MCF 10A (cell line): ENCODE measurements at places on chromosomes 3 and 15. TPM values are rescaled to one million over a fixed set of nuclear protein-coding genes. Genes with fewer than 3 reads are reported as not detected.

- peak; percentile 57 for DNase-seq
Measured at GRCh38 chr3:79729096-79729495, 38.7 kb downstream of the ROBO1 start.

- DNase-seq: no peak
Measured at GRCh38 chr15:71192816-71193215, 77.5 kb downstream of the THSD4 start.

The HHATL gene
- not detected in 2 replicates for total RNA-seq

DNA sequence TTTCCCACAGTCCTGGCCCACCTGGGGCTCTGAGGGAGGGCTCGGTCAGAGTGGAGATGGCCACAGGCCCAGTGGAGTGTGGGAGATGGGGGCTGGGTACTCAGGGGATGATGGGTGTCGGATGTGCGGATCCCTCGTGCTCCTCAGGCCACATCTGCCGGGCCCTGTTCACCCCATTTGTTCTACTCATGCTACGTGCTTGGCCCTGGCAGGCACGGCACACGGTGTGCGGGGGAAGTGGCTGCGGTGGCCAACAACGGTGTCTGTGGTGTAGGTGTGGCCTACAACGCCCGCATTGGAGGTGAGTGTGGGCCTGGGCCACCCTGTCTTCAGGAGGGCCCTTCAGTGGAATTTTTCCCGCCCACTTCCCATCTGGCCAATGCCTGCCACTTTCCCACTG lies 7.0 kb upstream of the FES start:
- DNase-seq: no peak

- DNase-seq: no peak
Measured at GRCh38 chr3:122091602-122092295, 36.6 kb downstream of the CD86 start.

DNA sequence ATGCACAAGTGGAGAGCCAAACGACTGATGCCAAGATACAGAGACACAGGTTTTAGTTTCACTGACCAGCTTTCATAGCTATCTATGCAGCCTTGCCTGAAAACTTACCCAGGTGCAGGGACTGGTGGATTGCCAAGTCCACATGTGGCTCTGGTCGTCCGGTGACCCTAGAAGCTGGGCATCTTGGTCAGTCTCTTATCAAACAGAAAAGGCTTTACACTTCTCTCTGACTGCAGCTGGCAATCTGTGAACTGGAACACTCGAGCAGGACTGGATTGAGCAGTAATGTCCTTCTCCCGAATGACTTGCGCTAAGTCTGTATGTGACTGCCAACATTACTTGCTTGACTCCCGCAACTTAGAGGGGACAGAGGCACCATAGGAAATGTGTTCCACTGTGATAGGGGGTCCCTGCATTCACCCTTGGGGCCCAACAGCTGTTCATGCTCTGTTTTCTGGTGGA lies 63.0 kb upstream of the SIAH2 start:
- no peak for DNase-seq

DNA sequence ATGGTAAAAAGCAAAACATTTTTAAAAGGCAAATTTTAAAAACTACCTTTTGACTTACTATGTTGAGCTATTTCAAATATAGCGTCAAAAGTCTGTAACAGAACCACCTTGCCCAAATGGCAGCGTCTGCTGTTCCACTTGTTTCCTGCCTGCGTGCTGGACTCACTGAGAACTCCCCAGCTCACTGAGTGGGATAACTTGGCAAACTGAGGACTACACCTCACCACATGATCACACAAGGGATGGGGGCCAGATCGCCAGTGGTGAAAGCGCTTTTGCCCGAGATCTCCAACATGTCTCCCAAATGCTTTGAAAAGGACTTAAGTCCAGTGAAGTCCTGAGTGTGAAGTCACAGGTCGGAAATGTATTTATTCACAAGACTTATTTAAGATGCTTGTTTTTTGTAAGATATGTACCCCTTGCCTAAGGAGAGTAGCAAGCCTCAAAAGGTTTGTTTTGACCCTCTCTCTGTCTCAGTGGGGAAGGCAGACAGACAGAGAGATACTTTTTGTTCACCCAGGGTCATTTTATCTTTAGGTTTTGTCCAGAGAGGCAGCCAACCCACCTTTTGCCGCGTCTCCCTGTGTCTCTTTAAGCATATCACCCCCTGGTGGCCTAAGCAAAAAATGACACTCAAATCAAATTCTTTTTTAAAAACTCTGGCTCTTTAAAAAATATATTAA lies 192.6 kb downstream of the PDZRN3 start:
- DNase-seq: peak; percentile 66

- no peak for DNase-seq
Measured at GRCh38 chr3:57985176-57985983, 22.8 kb upstream of the FLNB start.

DNA sequence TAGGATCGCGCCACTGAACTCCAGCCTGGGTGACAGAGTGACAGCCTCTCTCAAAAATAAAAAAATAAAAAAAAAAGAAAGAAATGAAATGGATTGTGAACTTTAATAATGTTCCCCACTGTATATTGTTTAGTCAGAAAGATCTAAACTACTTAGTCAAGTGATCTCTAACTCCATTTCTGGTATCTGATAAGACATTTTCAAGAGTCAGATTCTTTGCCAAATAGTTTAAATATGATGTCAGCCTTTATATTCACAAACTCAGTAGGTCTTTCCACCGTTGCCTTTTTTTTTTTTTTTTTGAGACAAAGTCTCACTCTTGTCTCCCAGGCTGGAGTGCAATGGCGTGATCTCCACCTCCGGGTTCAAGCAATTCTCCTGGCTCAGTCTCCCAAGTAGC lies 29.0 kb upstream of the OSBPL11 start:
- no peak for DNase-seq

GRCh38 chr3:23550402-23550801 lies 255.4 kb upstream of the UBE2E1 start:
- DNase-seq: no peak

- peak; percentile 70 for DNase-seq
Measured at GRCh38 chr3:120418866-120419490, 31.8 kb downstream of the FSTL1 start.

The APOD gene
- 0.83 and 1.9 TPM in 2 replicates for total RNA-seq

GRCh38 chr3:194828116-194828515 lies 142.4 kb downstream of the FAM43A start:
- DNase-seq: no peak

- no peak for DNase-seq
Measured at GRCh38 chr3:78872195-78872594, 895.6 kb downstream of the ROBO1 start.

DNA sequence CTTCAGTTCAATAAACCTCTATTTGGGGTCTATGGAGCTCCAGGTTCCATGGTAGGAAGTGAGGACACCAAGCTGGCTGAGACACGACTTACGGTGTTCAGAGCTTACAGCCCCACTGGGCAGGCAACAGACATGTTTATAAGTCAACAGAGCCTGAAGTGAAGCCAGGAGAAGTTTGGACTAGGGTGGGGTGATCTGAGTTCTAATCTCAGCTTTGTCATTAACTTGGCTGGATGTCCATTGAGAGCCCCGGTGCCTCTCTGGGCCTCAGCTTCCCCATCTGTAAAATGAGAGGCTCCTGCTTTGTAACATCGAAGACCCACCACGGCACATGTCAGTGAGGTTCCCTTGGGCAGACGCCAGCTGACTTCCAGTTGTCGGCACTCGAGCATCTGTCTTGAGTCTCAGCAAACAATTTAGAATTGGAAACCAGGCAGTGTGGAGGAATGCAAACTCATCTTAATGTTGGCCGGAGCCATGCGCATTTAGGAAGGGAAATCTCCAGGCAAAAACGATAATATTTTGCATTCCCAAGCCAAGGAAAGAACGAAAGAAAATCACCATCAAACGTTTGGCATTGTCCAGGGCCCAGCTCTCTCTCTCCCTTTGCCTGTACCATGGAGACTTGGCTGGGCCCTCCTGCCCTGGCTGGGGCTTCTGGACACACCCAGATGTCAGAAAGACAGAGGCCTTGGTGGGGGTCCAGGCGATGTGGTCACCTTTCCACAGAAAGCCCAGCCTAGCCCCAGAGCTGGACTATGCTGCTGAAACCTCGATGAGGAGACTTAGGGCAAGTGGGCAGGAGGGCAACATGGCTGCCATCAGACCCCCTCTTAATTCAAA lies 18.4 kb downstream of the ITGA11 start:
- DNase-seq: no peak

The HIGD2B gene
- not detected in 2 replicates for total RNA-seq

GRCh38 chr3:48038971-48039481 lies 22.8 kb upstream of the MAP4 start:
- no peak for DNase-seq

The BRK1 gene
- total RNA-seq: 78.5 and 82.5 TPM in 2 replicates

- DNase-seq: no peak
Measured at GRCh38 chr15:101293122-101293521, 1.9 kb downstream of the SNRPA1 start.

DNA sequence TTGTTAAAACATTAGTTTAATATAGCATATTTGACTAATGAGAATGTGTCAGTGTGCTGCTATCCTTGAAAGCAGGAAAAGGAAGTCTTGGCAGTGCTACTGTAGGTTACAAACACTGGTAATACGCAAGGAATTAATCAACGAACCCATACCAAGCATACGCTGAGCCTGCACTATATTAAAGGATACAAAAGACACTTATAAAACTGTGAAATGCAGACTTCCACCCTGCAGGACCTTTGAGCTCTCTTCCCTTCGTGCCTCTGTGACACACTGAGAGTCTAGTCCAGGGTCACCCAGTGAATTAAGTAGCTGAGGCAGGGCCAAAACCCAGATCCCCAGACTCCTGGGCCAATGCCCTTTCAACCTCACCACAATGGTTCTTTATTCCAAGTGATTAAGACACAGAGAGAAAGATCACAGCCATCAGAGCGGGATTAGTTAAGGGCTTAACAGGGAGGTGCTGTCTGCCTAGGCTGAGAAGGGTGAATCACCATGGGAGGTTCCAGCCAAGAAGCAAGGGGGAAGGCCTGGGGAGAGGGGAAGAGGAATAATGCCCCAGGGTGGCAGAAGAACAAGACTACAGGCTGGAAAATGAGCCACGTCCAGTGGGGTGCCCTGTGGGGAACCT lies 6.8 kb downstream of the ANXA2 start:
- DNase-seq: peak; percentile 98
